Activated CD8-positive, alpha-beta memory T cell treated with anti-CD3 and anti-CD28 coated beads for 1 hour (primary cell): ENCODE measurements at places on chromosomes 3 and 15.
A peak's percentile ranks its signal among the peaks of the same experiment; 100 is the strongest.

DNA sequence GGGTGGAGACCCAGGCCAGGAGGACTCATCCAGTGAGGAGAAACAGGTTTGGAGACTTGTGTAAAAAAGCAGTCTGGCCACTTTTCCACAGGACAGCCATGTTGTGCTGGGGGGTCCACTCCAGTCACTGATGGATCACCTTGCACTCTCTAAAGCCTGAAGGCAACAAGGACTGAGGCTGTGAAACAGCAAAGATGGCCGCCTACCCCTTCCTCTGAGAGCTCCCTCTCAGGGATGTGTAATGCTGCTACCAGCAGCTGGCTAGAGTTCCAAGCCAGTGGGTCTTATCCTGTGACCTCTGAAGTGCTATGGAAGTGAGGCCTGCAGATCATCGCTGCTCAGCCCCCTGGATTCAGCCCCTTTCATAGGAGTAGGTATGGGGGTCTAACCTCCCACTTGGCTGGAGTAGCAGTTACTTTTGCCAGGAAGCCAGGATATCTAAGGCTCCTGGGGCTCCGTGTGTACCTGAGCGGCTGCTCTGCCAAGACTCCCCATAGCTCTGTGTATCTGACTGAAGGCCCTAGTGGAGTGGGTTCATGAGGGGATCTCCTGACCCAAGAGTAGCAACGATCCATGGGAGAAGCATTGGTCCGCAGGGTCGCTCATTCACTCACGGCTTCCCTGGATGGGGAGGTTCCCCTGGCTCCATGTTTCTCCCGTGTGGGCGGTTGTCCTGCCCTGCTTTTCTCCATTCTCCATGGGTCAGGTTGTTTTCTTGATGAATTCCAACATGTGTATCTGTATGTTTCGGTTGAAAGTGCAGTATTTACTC lies 69.9 kb upstream of the TNFSF10 start:
- DNase-seq, result no peak

GRCh38 chr3:42790714-42791229 lies 13.5 kb downstream of the HIGD1A start:
- DNase-seq, result no peak

- DNase-seq, result no peak
These were observed 207.3 kb downstream of the SQOR start for GRCh38 chr15:45842151-45842550.

GRCh38 chr3:126342211-126342610 lies 15.0 kb downstream of the KLF15 start:
- DNase-seq, result no peak

GRCh38 chr15:60047701-60048100 lies 43.6 kb downstream of the FOXB1 start:
- no peak for DNase-seq

GRCh38 chr3:5260992-5261501 lies 73.5 kb downstream of the EDEM1 start:
- DNase-seq, result no peak

- no peak for DNase-seq
These were observed 51.2 kb downstream of the LYSMD4 start for GRCh38 chr15:99681990-99682389.

- no peak for DNase-seq
These were observed 89.3 kb downstream of the OXNAD1 start for GRCh38 chr3:16354291-16354690.

DNA sequence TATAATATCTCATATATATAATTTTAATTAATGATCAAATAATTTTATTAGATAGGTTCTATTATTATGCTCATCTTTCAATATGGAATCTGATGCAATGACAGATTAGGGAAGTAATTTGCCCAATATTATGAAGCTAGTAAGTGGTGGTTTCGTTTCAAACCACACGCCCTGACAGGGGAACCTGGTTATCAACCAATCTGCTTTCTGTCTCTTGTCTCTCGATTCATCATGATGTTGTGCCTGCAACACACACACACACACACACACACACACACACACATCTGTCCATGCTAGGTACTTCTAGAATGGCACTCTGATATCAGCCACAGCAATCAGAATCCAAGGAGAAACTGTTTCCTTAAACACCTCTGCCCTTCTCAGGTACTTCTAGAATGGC lies 128.4 kb downstream of the ZBBX start:
- no peak for DNase-seq

DNA sequence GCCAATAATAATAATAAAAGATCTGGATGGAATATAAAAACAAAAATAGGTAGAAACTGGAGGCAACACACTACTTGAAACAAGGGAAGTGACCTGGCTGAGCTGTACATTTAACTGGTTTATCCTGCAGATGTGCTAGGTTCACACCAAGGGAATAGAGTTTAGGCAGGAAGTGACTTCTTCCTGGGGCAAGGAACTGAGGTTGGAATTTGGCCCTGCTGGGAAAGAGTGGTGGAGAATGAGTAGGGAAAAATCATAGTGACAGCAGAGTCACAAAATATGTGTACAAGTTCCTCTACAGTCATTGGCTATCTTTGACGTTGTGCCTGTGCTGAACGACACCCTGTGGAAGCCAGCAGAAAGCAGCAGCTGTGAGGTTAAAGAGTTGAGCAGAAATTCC lies 44.1 kb downstream of the ARHGAP11B start:
- no peak for DNase-seq

DNA sequence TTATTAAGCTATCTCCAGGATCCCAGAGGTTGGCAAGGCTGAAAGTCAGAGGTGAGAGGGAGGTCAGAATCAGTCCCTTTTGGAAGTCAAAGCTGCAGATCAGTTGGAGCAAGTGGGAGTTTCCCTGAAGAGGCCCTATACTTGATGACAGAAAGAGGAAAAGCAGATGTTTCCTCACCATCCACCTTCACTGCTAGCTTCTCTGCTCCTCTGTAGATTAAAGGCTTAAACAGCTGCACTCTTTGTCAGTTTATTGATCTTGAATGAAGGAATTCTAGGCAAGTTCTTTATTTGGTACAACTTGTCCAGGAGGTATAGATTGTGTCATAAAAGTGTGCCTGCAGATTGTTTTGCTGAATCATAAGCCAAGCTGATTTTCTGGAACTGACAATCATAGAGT lies 408.2 kb upstream of the TGFBR2 start:
- DNase-seq, result no peak

DNA sequence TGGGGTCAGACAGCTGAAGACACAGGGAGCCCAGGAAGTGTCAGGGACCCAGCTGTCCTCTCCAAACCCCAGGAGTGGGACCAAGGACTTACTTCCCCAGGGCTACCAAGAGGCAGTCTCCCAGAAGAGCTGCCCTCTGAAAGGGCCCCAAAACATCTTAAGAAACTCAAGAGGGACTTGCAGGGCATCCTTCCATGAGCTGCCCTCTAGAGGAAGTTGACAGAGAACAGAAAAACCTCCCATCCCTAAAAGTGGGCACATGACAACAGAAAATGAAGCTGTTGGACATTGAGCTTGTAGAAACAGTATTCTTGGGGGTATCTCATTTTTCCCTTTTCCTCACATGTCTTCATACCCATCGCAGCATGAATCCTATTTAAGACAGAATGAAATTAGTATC lies 58.9 kb downstream of the MECOM start:
- no peak for DNase-seq

- DNase-seq, result no peak
These were observed 15.3 kb downstream of the PIGB start for GRCh38 chr15:55334371-55334770.

GRCh38 chr3:194084284-194084683 lies 51.7 kb upstream of the HES1 start:
- no peak for DNase-seq

GRCh38 chr3:140942221-140943104 lies 827 bp downstream of the SLC25A36 start:
- DNase-seq, result peak; percentile 15

DNA sequence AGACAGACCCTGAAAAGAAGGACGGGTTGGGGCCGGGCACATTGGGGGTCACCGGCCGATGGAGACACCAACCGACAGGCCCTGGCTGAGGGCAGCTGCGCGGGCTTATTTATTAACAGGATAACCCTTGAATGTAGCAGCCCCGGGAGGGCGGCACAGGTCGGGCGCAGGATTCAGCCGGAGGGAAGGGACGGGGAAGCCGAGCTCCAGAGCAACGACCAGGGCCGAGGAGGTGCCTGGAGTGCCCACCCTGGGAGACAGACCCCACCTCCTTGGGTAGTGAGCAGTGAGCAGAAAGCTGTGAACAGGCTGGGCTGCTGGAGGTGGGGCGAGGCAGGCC lies 2.2 kb upstream of the LSMEM2 start:
- DNase-seq, result no peak

- no peak for DNase-seq
These were observed 47.6 kb upstream of the ATP1B3 start for GRCh38 chr3:141828890-141829289.

- DNase-seq, result no peak
These were observed 13.9 kb upstream of the APH1B start for GRCh38 chr15:63263519-63263918.

- no peak for DNase-seq
These were observed 23.2 kb upstream of the GNB4 start for GRCh38 chr3:179474480-179474879.

GRCh38 chr3:20576228-20576627 lies 390.2 kb upstream of the SGO1 start:
- no peak for DNase-seq

GRCh38 chr3:160161921-160162320 lies 63.3 kb upstream of the C3orf80 start:
- DNase-seq, result no peak

DNA sequence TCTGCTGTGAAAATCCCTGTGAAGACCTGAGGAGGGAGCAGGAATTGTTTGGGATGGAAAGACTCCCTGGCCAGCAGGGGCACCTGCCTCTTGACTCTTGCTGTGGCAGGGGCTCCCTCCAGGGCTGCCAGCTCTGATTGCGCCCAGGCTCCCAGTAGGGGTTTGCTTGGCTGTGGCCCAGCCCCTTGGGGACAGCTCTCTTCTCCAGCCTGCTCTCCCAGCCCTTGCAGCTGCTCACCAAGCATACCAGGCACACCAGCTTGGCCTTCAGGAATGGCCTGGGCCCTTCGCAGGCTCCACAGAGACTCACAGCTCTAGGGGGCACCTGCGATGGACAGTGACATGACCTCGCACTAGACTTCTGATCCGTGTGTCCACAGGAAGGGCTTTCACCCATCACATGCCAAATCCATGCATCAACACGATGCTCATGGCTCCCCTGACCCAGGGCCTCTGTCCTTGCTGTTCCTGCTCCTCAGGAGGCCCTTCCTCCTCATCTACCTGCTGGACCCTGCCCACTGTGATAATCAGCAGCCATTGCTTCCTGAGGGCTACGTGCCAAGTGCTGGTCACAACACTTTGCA lies 61.8 kb downstream of the SCN5A start:
- DNase-seq, result no peak

- DNase-seq, result no peak
These were observed 126.4 kb downstream of the SHQ1 start for GRCh38 chr3:72721683-72722381.

- no peak for DNase-seq
These were observed 909 bp upstream of the GPD1L start for GRCh38 chr3:32105291-32106131.

GRCh38 chr3:168850109-168850508 lies 754.4 kb upstream of the GOLIM4 start:
- no peak for DNase-seq

DNA sequence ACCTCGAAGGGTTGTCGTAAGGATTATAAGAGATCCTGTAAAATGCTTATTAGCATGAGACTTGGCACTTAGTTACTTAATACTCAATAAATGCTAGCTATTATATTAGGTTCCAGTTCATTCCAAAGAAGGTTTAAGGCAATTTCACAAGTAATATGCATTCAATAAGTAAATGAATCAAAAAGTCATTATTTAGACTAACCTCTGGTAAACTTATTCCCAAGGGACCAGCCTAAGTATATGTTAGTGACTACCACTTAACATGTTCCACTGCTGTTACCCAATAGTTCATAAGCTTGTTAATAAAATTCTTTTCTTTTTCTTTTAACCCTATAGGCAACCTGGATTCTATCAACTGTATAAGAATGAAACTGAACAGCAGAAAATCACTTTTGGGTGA lies 5.1 kb downstream of the PDCD10 start:
- DNase-seq, result no peak

DNA sequence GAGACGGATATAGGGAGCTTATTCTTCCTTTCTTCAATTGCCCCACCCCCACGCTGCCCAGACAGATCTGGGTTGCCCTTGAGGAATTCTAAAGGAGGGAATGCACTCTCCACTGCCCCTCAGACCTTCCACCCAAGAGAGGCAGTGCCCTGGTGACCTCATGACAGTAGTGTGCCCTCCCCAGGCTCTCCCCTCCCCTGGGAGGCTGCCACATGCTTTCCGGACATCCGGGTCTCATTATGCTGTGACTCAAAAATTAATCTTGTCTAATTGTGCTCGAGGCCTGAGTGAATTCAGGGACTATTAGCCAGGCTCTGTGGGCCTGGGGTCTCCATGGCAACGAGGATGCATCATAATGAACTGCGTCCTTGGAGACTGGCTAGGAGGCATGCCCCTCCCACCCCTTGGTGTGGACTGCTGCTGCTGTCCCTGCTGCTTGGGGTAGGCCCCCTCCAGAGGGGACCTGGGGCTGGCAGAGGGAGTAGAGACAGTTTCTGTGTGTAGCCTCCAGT lies 20.8 kb downstream of the CORO2B start:
- no peak for DNase-seq

- no peak for DNase-seq
These were observed 144.1 kb upstream of the ALCAM start for GRCh38 chr3:105222568-105223093.

- no peak for DNase-seq
These were observed 12.5 kb downstream of the MAP6D1 start for GRCh38 chr3:183812761-183813445.

DNA sequence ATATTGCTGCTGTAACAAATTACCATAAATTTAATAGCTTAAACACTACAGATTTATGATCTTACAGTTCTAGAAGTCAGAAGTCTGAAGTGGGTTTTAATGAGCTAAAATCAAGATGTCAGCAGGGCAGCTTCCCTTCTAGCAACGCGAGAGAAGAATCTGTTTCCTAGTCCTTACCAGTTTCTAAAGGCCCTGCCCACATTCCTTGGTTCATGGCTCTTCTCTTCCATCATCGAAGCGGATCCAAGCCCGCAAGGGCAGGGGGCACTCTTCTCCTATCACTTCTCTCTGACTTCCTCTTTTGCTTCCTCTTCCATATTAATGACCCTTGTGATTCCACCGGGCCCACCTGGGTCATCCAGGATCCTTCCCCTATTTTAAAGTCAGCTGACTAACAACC lies 16.1 kb downstream of the MINDY4B start:
- no peak for DNase-seq

GRCh38 chr3:152260026-152260425 lies 8.7 kb upstream of the MBNL1 start:
- no peak for DNase-seq

- no peak for DNase-seq
These were observed 69.8 kb downstream of the SH3GL3 start for GRCh38 chr15:83516935-83517334.

GRCh38 chr15:96252148-96252547 lies 78.4 kb upstream of the NR2F2 start:
- DNase-seq, result no peak
